ENCODE measurements at places on chromosomes 1 and 21.
A peak's percentile ranks its signal among the peaks of the same experiment; 100 is the strongest.

- DNase-seq: no peak
Measured at GRCh38 chr1:25848531-25848930, 10.7 kb downstream of the AUNIP start.

GRCh38 chr1:157882580-157882979 is 41.0 kb upstream of the CD5L start:
- DNase-seq: no peak

GRCh38 chr1:91381844-91382243 is 22.8 kb downstream of the HFM1 start:
- DNase-seq: no peak

GRCh38 chr1:86913896-86914600 is at the start of gene SELENOF:
Gene SELENOF, minus strand, starts transcription at chr1:86914126. Its CDS starts 15 bp downstream, at chr1:86914111.
- DNase-seq: peak; percentile 99

DNA sequence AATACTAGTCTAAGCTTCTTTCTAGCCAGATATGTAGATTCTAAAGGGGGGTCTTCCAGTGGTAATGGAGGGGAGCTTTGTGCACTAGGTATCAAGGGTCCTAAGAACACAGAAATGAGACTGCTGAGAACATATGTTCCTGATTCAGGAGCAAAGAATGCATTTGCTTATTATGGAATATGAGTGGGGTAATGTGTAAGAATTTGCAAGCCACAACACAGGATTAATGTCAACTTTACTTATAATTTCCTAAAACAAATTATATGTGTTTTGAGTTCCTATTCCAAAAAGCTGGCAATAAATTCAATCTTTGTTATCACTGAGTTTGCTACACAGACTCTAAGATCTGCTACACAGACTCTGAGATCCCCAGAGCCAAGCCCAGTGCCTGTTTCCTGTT is 357.0 kb upstream of the PTBP2 start:
- DNase-seq: no peak

GRCh38 chr1:60841116-60842046 is 241.0 kb upstream of the NFIA start:
- no peak for DNase-seq

GRCh38 chr1:3145532-3146325 is 76.7 kb downstream of the PRDM16 start:
- no peak for DNase-seq

DNA sequence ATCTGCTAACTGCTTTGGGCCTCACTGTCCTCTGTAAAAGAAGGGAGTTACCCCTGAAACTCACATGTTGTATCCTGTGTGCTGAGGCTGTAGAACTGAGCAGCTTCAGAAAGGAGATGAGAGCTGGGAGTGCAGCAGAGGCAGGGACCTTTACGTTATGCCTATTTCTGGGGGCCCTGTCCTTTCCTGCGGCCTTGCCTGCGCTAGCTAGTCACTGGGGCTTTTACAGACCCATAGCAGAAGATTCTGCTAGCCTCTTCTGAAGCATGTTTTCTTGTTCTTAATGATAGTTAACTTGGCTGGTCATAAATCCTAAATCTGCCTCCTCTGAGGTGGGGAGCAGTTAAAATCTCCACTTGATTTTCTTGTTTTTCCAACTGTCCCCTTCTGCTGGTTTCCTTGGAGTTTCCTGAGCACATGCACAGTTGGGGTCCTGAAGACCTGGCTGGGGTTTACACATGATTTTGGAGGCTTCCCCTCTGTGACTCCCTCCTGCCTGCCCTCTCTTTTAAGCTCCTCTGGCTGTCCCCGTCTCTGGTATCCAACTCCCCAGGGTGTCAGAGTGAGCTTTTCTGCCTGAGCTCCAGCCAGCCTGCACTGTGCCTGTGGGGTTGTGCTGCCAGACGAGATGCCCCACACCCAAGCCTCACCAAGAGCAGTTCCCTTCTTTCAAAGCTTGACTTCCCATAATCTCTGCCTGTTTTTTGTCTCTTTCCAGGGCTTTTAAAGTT is 76.6 kb downstream of the NOS1AP start:
- DNase-seq: no peak

Measured in stimulated activated CD4-positive, alpha-beta T cell treated with anti-CD3 and anti-CD28 coated beads, Interleukin-15, amount 100 ng/mL, for 24 hours (primary cell).